RKO (cell line): ENCODE measurements at places on chromosomes 7 and 10.

DNA sequence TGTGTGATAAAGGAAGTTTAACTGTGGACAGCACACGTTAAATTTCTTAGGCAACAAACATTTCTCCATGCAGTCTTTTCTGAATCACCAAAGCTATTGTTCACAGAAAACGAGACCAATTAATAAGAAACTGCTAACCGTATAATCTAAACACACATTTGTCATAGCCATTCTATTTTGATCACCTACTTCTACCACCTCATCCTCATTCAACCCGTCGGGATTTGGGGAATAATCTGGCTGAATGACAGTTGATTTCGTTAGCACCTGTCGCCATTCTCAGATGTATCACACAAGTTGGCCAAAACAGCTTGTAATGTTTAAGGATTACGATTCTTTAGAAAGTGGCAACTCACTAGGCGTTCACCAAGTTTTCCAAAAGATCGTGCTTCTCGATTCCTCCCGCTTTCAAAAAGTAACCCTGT, 1.2 kb downstream of the EZH2 start:
- peak; percentile 60 for DNase-seq

- peak; percentile 2 for DNase-seq
Measured at GRCh38 chr7:16178092-16178491, 243.2 kb downstream of the CRPPA start.

DNA sequence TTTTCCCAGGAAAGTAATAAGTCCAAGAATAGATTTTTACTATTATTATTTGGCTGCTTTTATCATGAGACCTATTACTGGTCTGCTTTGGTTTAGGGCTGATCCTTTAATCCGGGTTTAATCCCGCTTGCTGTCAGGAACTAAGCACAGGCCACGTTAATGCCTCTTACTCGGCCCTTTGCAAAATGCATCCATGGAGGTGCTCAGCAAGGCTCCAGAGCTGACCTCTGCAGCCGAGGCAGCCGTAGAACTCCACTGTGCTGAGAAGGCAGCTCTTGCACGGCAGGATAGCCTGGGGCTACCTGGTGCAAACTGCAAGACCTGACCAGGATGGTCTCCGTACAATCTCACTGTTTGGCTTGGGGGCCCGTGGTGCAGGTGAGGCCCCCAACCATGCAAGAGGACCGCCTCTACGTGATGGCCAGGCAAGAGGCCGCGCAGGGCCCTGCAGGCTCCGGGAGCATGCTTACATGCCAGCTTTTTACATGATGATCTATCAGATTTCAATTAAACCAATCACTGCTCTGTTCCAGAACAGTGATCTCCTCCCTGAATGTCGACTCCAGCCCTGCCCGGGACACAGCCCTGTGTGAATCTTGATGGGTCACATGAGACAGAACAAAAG, 10.4 kb upstream of the CALML3 start:
- no peak for DNase-seq

- no peak for DNase-seq
Measured at GRCh38 chr10:11594589-11595394, 16.7 kb downstream of the USP6NL start.

GRCh38 chr10:101289541-101289940, 60.3 kb upstream of the LBX1 start:
- DNase-seq, result no peak

GRCh38 chr7:127901895-127902703, 129.1 kb downstream of the LRRC4 start:
- no peak for DNase-seq

GRCh38 chr7:30795161-30795948, 24.1 kb downstream of the MINDY4 start:
- no peak for DNase-seq

DNA sequence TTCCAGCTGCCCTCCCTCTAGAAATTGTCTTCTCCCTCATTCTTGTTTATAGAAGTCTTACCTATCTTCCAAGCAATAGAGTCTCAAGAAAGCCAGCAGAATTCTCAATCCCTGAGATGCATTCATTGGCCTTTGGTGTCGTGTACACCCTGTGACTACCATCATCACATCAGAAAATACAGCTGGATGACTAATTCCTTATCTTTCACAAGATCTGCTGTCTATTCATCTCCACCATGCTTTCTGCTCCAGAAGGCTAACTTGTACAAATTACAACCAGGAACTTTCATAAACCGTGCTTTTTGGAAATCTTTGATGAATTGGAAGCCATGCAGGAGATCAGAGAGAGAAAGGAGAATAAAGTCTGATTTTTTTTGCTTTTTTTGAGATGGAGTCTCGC, 1062.9 kb upstream of the GHITM start:
- DNase-seq, result no peak

DNA sequence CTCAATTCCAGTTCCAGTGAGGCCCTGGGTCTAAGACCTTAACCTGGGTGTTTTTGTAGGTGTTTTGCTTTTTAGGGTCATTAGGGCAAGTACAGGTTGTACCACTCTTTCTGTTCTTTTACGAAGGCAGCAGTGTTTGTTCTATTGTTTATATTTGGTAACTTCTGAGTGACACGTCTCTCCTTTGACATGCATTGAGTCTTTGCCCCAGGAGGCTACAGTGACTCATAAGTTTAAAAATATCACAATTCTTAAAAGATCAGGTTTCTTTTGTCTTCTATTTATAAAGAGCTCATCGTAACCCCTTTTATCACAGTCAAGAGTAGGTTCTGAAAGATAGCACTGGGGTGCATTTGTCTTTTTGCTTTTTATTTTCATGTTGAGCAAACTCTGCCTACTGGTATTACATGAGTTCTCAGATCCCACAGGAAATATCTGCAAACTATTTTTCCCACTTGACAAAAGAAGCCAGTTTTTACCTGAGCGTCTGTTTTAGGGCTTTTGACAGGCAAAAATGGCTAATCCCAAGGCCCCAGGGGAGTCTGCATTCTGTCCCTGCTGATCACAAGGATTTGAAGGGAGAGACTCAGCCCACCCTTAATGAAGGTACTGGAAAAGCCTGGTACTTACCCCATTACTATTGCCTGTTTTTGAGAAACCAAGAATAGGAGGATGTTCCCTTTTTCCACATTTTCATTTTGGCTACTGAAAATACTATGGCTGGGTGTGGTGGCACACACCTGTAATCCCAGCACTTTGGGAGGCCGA, 7.9 kb downstream of the NUDT13 start:
- peak; percentile 69 for DNase-seq
